ENCODE measurements at places on chromosomes 4 and X. TPM values are rescaled to one million over a fixed set of nuclear protein-coding genes. Genes with fewer than 3 reads are reported as not detected.
A peak's percentile ranks its signal among the peaks of the same experiment; 100 is the strongest.

- peak; percentile 8 for DNase-seq
Measured at GRCh38 chr4:875818-876423, 50.0 kb upstream of the CPLX1 start.

Gene GAGE13
- total RNA-seq = not detected

Gene DOK7
- total RNA-seq = 10.7 TPM

Gene PNMA5
- total RNA-seq = not detected
